ENCODE measurements at places on chromosomes 16 and 17.

DNA sequence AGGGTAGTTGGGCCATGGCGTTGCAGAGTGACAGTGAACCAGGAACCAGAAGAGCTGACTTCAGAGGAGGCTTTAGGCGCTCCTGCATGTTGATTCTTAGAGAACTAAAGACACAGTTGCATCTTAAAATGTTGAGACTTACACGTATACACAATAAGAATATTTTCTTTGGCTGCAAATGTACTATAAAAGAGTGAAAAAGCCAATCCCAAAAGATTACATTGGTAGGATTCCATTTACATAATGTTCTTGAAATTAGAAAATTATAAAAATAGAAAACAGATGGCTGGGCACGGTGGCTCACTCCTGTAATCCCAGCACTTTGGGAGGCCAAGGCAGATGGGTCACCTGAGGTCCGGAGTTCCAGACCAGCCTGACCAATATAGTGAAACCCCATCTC, 738.8 kb downstream of the WWOX start:
- no peak for DNase-seq

DNA sequence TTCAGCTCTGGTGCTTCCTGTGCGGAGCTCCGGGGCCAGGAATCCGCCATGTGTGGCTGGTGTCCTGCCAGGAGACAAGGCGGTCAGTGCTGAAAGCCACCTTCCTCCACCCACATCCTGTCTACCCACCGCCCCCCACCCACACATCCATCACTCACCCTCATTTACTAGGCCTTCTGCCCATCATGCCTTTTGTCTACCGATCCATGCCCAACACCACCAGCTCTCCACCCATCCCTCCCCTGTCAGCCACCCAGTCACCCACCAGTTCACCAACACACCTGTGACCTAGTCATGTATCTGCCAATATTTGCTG, 241.4 kb downstream of the KATNIP start:
- no peak for DNase-seq

- no peak for DNase-seq
Measured at GRCh38 chr17:39738568-39738901, 797 bp downstream of the GRB7 start.

GRCh38 chr16:14186007-14186794, 115.1 kb downstream of the MRTFB start:
- DNase-seq, result no peak

GRCh38 chr17:57154921-57155320, 69.9 kb downstream of the AKAP1 start:
- DNase-seq, result no peak

- no peak for DNase-seq
Measured at GRCh38 chr16:3999479-4000325, 116.5 kb downstream of the ADCY9 start.

DNA sequence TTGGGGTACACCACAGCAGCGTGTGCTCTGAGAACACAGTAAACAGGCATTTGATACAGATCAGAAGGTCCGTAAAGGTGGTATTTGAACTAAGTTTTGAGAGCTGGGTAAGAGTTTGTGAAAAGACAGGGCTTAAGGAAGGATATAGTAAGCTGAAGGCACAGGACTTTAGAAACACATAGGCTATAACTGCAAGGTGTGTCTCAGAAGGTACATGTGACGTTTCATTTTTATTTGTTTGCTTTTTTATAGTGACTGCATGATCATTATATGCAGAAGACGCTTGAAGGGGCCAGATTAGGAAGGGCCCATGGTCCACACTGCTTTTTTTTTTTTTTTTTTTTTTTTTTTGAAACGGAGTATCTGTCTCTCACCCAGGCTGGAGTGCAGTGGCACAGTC, 644.6 kb downstream of the WWOX start:
- no peak for DNase-seq

DNA sequence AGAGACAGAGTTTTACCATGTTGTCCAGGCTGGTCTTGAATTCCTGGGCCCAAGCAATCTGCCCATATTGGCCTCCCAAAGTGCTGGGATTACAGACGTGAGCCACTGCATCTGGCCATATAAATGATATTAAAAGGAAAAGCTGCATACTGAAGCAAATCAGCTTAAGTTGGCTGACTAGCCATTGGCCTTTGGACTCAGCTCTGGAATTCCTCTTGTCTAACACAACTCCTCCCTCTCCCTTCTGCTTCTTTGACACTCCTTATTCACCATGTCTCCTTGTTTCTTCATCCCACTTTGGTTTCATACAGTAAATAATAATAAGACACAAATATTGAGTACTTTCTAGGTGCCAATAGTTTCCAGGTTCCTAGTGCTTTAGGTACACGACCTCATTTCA, 7.5 kb downstream of the KRT12 start:
- no peak for DNase-seq

- DNase-seq, result no peak
Measured at GRCh38 chr17:58200024-58200633, 7.6 kb downstream of the EPX start.

GRCh38 chr17:67241719-67242341, 3.2 kb downstream of the HELZ start:
- DNase-seq, result no peak

DNA sequence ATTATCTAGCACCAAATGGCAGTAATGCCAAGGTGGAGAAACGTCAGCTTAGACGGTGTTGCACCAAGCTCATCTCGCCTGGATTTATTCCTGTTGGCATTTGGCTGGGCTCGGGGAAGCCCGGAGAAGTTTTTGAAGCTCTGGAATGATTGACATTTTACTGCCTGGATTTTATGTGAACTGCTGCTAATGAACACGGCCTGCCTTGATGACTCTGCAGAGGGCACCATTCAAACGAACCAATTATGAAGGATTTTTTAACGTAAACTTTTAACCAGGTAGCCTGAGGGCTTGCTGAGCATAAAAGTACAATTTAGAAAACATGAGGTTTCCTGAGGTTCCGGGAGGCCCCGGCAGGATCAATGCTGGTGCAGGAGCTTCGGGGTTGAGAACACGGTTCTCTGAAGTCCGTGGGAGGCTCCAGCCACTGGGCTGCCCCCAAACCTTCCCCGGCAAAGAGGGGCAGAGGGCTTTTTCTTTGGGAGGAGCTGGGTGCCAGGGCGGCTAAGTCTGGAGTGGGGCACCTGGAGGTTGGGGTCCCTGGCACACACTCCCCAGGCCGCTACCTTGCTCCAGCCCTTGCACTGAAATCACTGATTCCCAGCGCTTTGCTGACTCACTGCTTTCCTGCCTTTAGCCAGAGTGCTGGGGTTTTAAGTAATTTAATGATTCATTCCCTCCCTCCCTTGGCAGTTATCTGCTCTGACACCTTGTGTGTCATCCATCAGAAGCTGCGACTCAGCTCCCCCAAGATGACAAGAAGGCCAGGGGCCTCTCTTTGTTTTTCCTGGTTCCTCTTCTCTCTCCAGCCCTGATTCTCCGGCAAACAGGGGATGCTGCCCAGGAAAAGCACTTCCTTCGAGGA, 161.2 kb upstream of the IRX3 start:
- no peak for DNase-seq

GRCh38 chr16:65394281-65394680, 272.4 kb upstream of the CDH11 start:
- no peak for DNase-seq

DNA sequence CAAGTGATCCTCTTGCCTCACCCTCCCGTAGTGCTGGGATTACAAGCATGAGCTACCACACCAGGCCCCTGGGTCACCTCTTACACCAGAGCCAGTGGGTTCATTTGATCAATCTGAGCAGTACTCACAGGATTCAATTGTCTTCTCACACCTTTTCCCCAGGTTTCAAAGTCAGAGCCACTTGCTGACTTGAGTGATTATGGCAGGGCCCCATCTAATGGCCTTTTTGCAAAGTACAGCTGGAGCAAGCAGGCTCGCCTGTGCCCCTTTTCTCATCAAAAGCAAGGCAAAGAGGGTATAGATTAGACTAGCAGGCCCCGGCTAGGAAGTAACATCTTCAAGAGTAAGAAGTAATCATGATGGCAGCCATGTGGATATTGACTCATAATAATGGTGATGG, 114.8 kb upstream of the NOL11 start:
- peak; percentile 26 for DNase-seq

GRCh38 chr17:58677194-58677880, 14.5 kb downstream of the TEX14 start:
- DNase-seq, result no peak

GRCh38 chr17:83109793-83110645, 30.6 kb downstream of the METRNL start:
- DNase-seq, result peak; percentile 97

GRCh38 chr16:1911467-1912214, 6.6 kb downstream of the HS3ST6 start:
- no peak for DNase-seq

DNA sequence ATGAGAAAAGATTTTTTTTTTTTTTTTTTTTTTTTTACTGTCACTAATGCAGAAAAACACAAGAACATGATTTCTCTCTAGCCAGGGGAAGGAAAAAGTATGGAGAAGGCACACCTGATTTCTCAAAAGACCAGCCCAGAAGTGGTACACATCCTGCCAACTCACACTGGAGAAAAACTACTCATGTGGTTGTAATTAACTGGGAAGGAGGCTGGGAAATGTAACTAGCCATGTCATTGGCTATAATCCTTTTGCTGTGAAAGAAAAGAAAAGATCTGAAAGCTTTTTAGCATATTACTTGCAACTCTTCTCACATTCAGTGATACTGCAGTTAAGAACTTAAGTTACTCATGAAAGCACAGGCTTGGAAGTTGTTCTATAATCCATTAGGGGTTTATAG, 195.9 kb upstream of the PMFBP1 start:
- no peak for DNase-seq

- no peak for DNase-seq
Measured at GRCh38 chr16:50940275-50940854, 198.5 kb downstream of the CYLD start.

GRCh38 chr16:11175787-11176341, 80.1 kb downstream of the SOCS1 start:
- DNase-seq, result no peak

DNA sequence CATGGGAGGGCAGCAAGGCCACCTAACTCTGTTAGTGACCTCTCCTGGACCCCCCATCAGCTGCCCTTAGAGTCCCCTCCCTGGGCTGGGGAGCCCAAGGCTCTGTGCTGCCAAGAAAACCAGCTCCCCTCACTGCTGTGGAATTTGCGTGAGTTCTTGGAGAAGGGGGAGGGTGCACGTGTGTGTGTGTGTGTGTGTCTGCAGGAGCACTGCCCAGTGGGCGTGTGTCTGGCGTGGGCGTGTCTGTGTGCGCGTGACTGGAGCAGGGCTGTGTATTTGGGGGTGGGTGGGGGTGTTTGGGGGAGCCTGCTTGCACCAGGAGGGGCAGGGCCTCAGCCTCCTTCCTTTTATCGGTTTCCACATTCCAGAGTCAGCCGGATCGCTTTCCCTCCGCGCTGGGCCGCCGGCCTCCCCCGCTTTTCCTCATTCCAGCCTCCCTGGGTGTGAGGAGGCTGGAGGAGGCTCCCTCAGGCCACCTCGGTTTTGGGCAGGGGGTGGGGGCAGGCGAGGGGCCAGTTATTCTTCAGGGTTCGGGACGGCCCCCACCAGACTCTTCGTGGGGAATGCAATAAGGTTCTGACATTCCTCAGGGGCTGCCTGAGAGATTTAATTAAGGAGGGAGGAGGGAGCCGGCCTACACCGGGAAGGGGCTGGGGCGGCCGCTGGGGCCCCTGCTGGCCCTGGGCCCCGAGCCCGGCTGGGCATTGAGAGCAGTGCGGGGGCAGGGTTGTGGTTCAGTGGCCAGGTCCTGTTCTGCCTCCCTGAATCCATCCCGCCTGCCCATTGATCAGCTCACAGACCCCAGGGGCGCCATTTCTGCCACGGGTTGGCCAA, 2.5 kb downstream of the VASN start:
- DNase-seq, result peak; percentile 90

- no peak for DNase-seq
Measured at GRCh38 chr17:54784305-54784704, 116.3 kb upstream of the TOM1L1 start.

DNA sequence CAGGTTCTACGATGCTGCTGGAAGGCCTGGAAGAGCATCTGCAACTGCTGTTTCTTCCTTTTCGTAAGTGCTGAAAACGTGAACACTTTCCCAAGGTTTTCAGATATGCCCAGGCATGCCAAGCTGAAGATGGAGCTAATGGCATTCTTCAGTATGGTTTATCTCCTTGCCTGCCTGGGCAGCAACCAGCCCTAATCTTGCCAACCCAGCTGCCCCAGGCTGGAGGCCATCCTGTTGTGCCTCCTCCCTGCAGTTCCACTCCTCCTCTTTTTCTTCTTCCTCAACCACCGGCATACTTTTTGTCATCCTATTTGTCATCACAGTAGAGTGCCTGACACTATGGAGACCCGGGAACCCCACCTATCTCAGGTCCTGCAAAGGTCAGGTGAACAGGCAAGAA, 1849.3 kb downstream of the TP53TG3F start:
- DNase-seq, result no peak

DNA sequence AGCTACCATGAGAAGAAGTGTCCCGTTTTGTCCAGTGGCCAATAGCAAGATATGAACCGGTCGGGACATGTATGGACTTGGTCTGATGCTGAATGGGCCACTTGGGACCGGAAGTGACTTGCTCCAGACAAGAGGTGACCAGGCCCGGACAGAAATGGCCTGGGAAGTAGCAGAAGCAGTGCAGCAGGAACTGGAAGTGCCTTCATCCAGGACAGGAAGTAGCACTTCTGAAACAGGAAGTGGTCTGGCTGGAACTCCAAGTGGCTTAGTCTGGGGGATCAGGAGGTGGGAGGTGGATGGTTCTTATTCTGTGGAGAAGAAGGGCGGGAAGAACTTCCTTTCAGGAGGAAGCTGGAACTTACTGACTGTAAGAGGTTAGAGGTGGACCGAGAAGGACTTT, 5.3 kb downstream of the EFNB3 start:
- no peak for DNase-seq

DNA sequence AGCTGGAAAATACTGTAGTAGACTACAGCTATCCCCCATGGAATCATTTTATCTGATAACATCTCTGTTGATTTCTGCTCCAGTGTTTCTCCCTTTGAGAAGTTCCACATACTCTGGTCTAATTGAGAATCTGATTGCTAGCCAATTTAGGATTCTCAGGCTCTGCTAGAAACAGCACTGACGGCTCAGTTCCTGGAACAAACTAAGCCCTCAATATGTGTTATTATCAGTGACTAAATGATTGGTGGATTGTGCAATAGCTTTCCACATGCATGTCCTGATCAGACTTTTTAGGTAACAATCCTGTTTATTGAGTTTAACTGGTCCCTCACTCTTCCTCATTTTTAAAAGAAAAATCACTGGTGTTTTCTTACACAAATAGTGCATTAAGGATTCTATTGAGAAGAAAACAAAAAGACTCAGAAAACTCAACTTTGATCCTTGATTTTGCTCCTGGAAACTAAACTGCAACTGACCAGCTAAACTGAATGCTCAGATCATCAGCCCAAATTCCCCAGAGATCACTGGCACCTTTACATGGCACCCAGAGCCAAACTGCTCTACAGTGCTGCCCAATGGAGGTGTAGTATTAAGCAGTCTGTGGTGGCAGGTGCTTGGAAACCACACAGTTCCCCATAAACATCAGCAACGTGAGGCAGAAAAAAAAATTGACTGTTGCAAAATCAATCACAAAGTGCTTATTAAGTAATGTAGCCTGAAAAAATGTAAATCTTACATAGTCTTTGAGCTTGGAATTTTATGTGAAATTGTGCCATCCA, 423.7 kb downstream of the TOX3 start:
- DNase-seq, result no peak
